ENCODE measurements at places on chromosomes 13 and 19. TPM values are rescaled to one million over a fixed set of nuclear protein-coding genes. Genes with fewer than 3 reads are reported as not detected.

Gene ZNF506
- total RNA-seq: 44.1 TPM

Gene PRODH2
- total RNA-seq: not detected

Gene CACNG6
- not detected for total RNA-seq

Gene MKNK2
- total RNA-seq: 862 TPM

Gene ARRDC5
- total RNA-seq: not detected

Gene VSTM2B
- total RNA-seq: not detected

Gene KLF2
- total RNA-seq: not detected

Gene KCNN4
- 0.32 TPM for total RNA-seq

Gene C19orf81
- total RNA-seq: 1.1 TPM

Gene VSTM1
- total RNA-seq: not detected

Gene ZNF560
- total RNA-seq: not detected

Gene KIR2DL4
- total RNA-seq: not detected

Gene HCN2
- total RNA-seq: not detected

Gene SWSAP1
- total RNA-seq: 7.4 TPM

Gene FUT3
- not detected for total RNA-seq

Gene RASL11A
- total RNA-seq: 0.14 TPM

Gene ZNF497
- total RNA-seq: 1.1 TPM

Gene GDF15
- total RNA-seq: 0.97 TPM

Gene ERFL
- 5.5 TPM for total RNA-seq

Gene HOMER3
- total RNA-seq: 0.90 TPM

Gene GFY
- total RNA-seq: 0.18 TPM

Gene KLF1
- not detected for total RNA-seq

Gene REEP6
- total RNA-seq: 1.3 TPM

Gene PRSS57
- not detected for total RNA-seq

Gene PLA2G4C
- total RNA-seq: 5.9 TPM

Gene DCT
- not detected for total RNA-seq

Gene SLC7A10
- not detected for total RNA-seq

Gene RHPN2
- 4.3 TPM for total RNA-seq

Gene CEBPA
- total RNA-seq: not detected

Gene ZNF790
- 16.1 TPM for total RNA-seq

Gene PSG5
- not detected for total RNA-seq

Gene RUBCNL
- 0.14 TPM for total RNA-seq

Gene CEACAM20
- total RNA-seq: not detected

Gene PRX
- total RNA-seq: 0.61 TPM

Gene SYCN
- total RNA-seq: not detected

Gene KRTDAP
- not detected for total RNA-seq

Gene DACT3
- 0.14 TPM for total RNA-seq

Gene PLK5
- total RNA-seq: not detected

Gene RFPL4A
- not detected for total RNA-seq

Gene KLC3
- total RNA-seq: not detected

Gene KCNN1
- total RNA-seq: not detected

Gene CRX
- total RNA-seq: not detected

Gene NLRP11
- total RNA-seq: 1.8 TPM

Gene MYADM
- total RNA-seq: not detected

Gene LRRC63
- not detected for total RNA-seq

Gene C19orf85
- total RNA-seq: not detected

Gene KCTD4
- not detected for total RNA-seq

Gene NLRP9
- not detected for total RNA-seq

Gene POSTN
- not detected for total RNA-seq

Gene AKAP8
- 11.7 TPM for total RNA-seq

Gene DPRX
- total RNA-seq: not detected

Gene TMPRSS9
- total RNA-seq: not detected

Gene AP3D1
- 82.3 TPM for total RNA-seq

Gene FRY
- total RNA-seq: 1.6 TPM

Data from Karpas-422 (cell line).